Stimulated activated CD4-positive, alpha-beta T cell treated with anti-CD3 and anti-CD28 coated beads, TNF-alpha, amount 100 ng/mL, for 4 hours (primary cell): ENCODE measurements at places on chromosomes 1 and 21.

GRCh38 chr1:64320470-64320869 lies 117.0 kb downstream of the UBE2U start:
- no peak for DNase-seq

DNA sequence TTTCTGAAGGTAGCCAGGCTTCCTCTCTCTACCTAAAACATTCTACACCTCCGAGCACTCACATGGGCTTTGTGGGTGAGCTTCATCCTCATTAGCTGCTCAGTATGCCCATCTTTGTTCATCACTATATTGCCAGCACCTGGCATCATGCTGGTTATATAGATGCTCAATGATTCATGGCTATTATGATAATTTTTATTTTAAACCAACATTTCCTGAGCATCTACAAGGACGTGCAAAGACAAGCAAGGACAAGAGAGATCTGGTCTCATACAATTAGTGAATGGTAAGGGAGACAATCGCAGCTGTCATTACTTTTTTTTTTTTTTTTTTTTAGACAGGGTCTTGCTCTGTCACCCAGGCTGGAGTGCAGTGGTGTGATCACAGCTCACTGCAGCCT lies 11.3 kb upstream of the QSOX1 start:
- no peak for DNase-seq

DNA sequence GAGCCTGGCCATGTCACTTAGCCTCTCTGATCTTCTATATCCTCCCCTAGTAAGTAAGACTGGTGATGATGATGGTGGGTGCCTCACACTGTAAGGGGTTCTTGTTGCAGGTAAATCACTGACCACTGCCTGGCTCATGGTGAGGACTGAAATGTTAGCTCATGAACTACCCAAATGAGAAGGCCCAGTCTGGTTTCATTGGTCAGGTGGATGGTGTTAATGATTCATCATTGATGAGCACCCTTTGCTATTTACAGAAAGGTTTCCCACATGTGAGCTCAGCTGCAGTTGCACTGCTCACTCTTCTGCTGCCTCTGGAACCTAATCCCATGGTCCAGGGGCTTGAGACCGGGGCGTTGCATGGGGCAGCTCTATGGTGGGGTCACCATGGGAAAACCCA lies 417.7 kb downstream of the PRDM2 start:
- DNase-seq: no peak

DNA sequence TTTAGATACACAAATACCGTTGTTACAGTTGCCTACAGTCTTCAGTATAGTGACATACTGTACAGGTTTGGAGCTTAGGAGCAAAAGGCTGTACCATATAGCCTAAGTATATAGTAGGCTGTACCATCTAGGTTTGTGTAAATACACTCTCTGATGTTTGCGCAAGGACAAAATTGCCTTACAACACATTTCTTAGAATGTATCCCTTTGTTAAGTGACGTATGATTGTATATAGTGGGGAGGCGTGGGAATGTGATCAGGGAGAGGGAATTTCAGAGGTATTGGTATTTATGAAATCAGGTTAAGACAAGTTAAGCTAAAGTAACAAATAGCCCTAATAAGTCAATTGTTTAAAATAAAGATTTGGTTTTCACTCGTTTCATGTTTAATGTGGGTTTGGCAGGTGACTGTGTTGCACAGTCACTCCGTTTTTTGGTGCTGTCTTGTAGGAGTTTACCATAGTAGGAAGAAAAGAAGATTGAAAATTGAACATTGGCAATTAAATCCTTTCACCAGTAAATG lies 2.7 kb downstream of the GORAB start:
- DNase-seq: no peak

- no peak for DNase-seq
These were observed 324.8 kb upstream of the C1orf174 start for GRCh38 chr1:4224684-4225467.

DNA sequence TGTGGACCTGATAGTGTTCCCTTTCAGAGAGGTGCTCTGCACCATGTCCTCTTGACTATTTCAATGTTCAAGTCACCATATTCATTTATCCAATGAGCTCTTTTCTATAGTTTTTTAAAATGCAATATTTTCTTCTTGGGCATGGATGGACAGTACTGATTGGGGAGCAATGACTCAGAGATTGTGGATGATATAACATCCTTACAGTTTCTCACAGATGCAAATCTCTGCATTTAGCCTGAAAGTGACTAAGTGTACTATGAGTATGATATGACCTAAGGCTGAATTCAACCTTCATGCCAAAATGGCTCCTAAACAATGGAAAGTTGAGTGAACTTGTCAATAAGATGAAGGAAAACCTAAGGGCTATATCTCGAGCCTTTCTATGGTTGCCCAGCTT lies 36.5 kb downstream of the C4BPA start:
- DNase-seq: no peak

GRCh38 chr1:89786628-89787214 lies 34.1 kb upstream of the LRRC8D start:
- no peak for DNase-seq

DNA sequence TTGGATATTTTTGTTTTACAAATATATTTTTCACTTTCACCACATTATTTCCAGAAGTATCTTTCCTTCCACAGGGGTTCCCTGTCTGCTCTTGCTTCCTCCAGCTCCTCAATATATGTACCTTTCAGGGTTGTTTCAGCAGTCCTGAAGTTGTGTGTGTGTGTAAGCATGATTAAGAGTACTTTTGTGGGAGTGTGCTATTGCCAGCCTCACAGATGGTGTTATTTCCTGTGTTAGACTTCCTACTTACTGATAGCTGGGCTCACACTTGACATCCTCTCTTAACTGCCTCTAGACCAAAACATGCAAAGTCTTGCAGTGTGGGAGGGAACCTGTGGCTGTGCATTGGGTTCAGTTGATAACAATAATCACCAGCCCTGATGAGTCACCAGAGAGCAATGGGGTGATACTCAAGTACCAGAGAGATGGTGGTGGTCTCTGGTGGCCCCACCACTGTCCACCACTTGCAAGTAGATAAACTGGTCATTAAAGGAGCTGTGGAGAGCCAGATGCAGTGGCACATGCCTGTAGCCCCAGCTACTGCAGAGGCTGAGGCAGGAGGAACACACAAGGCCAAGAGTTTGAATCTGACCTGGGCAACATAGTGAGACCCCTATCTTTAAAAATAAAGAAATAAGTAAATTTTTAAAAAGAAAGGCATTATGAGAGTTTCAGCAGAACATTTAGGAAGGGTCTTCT lies 126.7 kb downstream of the NR5A2 start:
- DNase-seq: peak; percentile 37

DNA sequence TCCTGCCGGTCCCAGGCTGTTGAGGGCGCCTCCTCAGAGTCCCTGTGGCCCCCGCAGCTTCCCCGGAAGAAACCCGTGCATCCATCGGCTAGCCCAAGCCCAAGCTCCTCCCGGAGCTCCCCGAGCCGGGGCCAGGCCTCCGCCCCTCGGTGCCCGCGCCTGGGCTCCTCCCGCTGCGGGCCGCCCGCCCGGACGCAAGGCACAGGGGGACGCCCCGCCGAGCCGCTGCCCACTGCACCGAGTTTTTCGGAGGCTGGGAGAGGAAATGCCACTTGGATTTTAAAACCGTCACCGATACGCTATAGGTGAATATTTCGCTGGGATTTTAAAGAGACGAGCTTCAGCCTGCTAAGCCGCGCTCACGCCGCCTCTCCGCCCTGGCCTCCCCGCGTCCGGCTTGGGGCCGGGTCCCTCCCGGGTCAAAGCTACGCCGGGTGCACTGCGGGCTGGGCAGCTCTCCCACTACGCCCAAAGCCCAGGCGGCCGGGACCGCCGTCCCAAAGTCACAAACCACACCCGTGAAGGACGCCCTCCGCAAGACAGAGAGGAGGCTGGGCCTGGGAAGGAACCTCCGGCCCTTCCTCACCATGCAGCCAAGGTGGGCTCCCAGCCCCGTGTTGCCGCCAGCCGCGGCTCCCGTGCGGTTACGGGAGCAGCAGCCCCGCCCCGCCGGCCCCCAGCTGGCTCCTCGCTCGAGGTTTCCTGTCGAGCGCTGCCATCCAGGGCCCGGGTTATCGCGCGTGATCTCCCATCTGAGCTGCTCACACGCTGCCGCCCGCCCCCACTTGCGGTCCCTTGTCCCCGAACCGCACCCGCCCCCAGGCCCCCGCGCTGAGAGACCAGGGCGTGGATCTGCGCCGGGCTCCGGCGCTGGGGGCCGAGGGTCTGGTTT lies 63.2 kb downstream of the CD247 start:
- peak; percentile 60 for DNase-seq

DNA sequence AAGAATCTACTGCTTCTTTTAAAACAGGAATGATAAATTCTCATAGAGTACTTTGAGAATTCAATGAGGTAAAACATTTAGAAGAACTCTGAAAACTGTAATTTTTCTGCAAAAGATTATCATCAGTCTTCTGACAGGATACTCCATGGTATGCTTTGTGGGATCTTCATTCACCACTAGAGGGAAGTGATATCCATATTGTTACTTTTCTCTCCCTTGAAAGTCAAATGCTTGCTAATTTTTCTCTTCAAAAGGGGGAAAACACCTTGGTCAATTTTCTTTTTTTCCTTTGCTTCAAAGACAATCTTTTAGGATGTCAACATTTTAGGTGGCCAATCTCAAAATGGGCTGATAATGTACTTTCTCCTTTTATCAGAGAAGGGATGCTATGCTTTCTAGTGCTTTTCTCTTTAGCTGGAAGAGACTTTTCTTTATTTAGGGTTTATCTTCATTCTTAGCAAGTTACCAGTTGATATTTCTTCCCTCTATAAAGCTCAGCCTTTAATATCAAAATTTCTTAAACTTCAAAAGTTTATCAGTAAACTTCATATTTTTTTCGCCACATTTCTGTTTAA lies 95.5 kb downstream of the NEGR1 start:
- no peak for DNase-seq

GRCh38 chr1:53391296-53391695 lies 63.4 kb upstream of the LRP8 start:
- no peak for DNase-seq

- no peak for DNase-seq
These were observed 549.8 kb downstream of the MATN1 start for GRCh38 chr1:30173560-30173959.

- DNase-seq: no peak
These were observed 11.3 kb upstream of the RIPK4 start for GRCh38 chr21:41777951-41778815.

GRCh38 chr1:45198185-45198584 lies 8.2 kb downstream of the ZSWIM5 start:
- no peak for DNase-seq

DNA sequence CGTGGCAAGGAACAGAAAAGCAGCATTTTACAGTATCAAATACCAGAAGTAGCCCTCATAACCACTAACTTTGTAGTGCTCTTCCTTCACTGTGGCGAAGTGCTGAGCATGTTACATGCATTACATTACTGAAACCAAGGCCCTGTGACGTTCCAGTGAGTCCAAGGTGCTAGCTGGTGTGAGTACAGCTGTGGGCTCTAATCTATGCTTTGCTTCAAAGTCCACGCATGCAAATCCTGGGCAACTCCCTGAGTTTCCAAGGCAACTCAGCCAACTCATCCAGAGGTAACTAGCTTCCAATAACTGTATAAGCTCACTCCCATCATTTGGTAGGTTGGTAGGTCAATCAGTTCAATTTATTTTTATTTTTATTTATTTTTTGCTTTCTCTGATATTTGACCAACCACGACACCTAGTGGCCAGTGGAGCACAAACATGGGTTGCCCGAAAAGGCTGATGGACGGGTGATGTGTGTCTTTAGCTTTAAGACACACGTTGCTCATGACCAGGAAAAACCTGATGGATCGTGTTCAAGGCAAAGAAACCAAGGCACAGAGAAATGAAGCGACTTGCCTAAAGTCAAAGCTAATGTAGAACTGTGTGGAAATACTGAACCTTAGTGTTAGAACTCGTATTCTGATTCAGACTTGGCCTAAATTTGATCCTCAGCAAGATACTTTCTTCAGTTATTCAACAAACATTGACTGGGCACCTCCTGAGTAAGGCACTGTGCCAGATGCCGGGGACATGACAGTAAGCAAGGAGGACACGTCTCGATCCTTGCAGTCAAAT lies 73.0 kb downstream of the GNG12 start:
- DNase-seq: peak; percentile 31

DNA sequence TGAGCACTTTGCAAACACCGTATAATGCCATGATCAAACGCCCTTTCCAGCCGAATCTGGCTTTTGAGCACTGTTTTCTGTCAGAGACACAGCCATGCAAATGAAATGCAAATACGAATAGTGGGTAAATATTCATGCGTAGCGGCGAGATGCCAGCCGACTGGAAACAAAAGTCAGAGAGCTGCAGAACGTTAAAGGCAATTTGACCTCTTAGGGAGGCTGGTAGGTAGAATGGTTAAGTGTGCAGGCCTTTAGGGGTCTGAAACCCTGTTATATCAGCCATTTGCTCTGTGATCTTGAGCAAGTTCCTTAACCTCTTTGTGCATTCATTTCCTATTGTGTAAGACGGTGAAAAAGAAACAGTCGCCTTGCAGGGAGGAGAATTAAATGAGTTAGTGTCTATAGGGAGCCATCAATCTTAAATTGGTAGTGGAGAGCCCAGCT lies 6.5 kb upstream of the SDHB start:
- DNase-seq: no peak

- DNase-seq: no peak
These were observed 22.5 kb upstream of the C1QA start for GRCh38 chr1:22613951-22614350.

DNA sequence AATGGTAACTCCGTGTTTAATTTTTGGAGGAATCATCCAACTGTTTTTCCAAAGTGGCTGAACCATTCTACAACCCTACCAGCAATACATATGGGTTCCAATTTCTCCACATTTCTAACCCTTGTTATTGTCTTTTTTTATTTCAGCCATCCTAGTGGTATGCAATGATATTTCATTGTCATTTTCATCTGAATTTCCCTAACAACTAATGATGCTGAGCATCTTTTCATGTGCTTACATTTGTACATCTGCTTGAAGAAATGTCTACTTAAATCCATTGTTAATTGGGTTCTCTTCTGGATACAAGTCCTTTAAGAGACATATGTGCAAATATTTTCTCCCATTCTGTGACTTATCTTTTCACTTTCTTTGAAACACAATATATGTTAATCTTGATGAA lies 43.3 kb downstream of the EPRS1 start:
- no peak for DNase-seq

DNA sequence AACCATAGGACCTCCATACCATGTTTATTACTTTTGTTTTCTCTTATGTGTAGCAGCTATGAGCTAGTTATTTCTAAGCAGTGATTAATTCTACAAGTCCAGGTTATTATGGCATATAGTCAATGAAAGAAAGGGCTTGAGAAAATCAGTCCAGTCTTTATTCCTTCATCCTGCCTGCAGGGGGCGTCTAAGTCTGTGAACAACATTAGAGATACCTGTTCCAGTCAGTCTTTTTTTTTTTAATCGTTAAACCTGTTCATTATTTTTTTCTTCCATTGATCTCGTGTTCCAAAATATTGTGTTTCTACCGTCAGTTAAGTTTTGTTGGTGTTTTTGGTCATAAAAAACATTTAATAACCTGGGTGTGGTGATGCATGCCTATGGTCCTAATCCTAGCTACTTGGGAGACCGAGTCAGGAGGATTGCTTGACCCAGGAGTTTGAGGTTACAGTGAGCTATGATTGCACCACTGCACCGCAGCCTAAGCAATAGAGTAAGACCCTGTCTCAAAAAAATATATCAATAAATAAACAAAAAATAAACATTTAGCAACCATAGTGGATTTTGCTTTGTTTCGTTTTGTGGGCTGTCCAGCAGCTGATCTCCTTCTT lies 29.4 kb upstream of the CD2 start:
- peak; percentile 75 for DNase-seq
